ENCODE measurements at places on chromosomes 11 and 22.

- no peak for DNase-seq
Observed at GRCh38 chr22:31128156-31128555, 5.4 kb downstream of the INPP5J start.

DNA sequence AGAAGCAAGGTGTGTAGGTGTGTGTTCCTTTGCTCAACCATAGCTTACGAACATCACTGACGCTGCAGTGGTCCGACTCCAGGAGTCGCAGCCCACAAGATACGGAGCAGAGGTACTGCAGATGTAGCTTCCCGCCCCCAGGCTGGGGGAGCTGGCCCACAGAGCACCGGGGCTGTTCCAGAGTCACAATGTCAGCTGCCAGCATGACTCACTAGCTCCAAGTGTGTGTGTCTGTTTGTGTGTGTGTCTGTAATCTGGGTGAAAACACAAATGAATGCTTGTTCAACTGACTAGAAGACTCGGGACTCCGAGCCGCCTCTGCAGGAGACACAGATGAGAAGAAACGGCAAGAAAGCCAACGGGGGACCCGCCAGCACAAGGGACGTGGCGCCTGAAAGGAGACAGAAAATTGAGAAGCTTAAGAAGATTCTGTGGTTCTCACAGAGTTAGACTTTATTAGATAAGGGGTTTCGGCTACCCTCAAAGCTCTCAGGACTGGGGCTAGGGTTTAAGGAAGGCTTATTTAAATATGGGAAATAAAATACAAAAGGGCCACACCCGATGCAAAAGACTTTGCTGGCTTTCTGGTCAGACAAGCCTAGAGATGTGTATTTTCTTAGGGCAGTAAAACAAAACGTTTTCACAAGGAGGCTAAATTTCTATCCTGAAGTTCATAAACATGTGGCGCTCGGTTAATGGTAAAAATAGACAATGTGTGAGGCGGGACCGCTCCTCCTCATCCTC, 10.7 kb downstream of the VSIG10L2 start:
- no peak for DNase-seq

GRCh38 chr11:2580571-2581001, 119.2 kb downstream of the KCNQ1OT1 start:
- DNase-seq = no peak

GRCh38 chr22:29727131-29727523, 7.3 kb downstream of the CABP7 start:
- DNase-seq = no peak

DNA sequence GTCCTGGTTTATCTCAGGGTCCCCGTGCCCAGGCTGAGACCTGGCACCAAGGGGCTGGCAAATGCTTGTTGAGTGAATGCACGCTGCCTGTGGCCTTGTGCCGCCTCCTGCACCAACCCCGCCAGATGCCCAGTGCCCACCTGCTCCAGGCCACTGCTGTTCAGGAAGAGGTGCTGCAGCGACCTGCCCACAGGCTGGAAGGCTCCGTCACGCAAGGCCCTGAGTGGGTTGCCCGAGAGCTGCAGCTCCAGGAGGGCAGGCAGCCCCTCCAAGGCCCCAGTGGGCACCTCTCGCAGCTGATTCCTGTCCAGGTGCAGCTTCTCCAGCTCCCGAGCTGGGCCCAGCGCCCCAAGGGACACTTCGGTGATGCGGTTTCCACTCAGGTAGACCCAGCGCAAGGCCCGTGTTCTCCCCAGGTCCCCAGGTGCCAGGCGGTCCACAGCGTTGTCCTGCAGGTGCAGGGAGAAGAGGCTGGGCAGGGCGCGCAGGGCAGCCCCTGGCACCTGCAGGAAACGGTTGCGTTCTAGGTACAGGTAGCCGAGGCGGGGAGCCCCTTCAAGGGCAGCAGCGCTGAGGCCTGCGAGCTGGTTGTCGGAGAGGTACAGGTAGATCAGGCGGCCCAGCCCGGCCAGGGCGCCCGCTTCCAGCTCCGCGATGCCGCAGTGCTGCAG, 3.6 kb downstream of the CHADL start:
- DNase-seq = no peak

DNA sequence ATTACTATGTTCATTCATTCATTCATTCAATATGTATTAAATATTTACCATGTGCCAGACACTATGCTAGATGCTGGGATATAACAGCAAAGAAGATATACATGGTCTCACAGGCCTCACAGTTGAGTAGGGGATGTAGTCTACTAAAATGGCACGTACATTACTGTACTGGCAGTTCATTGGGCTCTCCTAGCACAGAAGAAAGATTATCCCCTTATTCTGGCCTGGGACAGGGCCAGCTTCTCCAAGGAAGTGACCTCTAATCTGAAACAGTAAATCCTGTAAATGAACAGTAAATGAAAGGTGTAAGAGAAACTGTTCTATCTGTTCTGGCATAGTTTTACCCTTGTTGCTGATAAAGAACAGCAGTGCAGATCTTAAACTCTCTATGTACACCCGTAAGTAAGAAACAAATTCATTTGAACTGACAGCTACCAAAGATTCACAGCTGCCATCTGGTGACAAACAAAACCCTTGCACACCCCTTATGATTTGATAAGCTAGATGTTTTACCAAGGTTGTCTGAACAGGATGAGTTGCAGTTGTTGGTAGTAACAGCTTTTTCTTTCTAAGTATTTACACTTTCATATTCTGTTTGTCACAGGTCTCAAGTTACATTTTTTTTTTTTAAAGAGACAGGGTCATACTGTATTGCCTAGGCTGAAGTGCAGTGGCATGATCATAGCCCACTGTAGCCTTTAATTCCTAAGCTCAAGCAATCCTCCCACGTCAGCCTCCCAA, 263.1 kb downstream of the TMEM135 start:
- DNase-seq = no peak

GRCh38 chr22:46848197-46848596, 85.7 kb downstream of the TBC1D22A start:
- DNase-seq = no peak

DNA sequence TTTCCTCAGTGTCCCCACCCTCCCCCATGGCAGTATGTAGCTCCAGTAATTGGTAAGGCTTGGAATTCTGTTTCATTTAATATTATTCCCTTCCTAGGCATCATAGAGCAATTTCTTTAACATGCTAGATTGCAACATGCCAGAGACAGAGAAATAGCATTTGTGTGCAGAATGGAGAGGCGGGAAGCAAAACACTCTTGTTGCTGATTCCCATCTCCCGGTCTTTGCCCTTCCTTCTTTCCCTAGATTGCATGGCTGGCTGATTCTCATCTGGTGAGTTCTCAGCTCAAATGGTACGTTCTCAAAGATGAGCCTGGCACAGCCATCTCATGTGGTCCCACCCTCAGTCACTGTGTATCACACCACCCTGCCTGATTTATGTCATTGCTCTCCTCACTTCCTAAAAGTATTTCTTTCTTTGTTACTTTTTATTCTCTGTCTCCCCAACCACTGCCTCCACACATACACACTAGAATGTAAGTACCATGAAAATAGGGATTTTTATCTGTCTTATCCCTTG, 66.9 kb downstream of the ARFGAP2 start:
- DNase-seq = no peak

GRCh38 chr11:83639995-83640758, 354.0 kb upstream of the CCDC90B start:
- DNase-seq = no peak

GRCh38 chr11:45089676-45090499, 56.6 kb upstream of the PRDM11 start:
- DNase-seq = no peak

- DNase-seq = peak; percentile 25
Observed at GRCh38 chr11:86193297-86194095, 51.1 kb upstream of the EED start.

GRCh38 chr11:11973361-11973800, 35.0 kb downstream of the DKK3 start:
- no peak for DNase-seq

- DNase-seq = no peak
Observed at GRCh38 chr11:35347921-35348331, 71.4 kb downstream of the SLC1A2 start.

- no peak for DNase-seq
Observed at GRCh38 chr11:17767301-17767885, 32.8 kb downstream of the KCNC1 start.

GRCh38 chr11:78907636-78908035, 333.0 kb upstream of the NARS2 start:
- no peak for DNase-seq

DNA sequence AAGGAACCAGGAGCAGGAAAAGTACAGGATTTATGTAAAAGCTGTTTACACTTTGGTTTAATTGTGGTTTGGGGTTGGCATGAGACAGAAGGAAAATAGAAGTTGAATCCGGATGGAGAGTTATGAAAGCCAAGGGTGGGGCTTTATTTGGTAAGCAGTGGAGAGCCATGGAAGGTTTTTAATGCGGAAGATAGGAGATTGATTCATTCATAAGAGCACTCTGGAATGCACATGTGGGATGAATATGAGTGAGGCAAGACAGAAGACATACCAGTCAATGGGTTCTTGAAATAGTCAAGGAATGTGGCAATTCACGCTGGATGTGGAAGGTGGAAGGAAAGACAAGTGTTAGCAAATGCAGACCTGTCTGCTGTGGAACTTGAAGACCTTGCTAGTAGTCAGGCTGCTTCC, 9.3 kb upstream of the GLB1L3 start:
- no peak for DNase-seq

DNA sequence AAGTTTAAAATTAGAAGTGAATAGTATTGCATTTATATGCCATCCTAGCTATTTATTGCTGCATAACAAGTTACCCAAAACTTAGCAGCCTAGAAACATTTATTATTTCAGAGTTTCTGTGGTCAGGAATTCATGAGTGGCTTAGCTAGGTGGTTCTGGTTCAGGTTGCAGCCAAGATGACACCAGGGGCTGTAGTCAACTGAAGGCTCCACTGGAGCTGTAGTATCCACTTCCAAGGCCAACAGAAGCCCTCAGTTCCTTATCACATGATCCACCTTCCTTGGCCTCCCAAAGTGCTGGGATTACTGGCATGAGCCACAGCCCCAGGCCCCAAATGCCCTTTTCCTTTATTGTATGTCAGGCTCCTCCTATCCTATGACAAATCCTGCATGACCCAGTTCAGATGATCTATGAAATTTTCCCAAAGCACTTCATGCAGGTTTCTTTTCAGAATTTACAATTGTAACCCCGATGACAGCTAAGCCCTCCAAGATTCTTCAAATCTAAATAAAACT, 6.1 kb upstream of the ALG8 start:
- no peak for DNase-seq

DNA sequence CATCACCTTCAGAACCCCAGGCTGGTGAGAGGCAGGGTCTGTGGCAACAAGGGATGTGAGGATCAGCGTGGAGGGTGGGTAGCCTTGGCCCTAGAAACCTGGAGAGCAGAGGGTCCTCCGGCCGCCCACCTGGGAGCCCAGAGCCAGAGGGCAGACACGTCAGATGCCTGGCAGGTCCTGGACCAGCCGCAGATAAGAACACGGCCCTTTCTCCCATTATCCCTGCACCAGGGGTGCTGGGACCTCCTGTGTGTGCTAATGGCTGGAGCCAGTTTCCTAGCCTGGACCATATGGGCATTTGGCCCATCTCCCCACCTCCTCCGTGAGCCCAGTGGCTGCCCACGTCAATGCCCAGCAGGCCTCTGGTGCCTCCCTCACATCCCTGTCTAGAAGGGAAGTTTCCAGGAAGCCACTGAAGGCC, 88.4 kb downstream of the MORC2 start:
- DNase-seq = no peak

DNA sequence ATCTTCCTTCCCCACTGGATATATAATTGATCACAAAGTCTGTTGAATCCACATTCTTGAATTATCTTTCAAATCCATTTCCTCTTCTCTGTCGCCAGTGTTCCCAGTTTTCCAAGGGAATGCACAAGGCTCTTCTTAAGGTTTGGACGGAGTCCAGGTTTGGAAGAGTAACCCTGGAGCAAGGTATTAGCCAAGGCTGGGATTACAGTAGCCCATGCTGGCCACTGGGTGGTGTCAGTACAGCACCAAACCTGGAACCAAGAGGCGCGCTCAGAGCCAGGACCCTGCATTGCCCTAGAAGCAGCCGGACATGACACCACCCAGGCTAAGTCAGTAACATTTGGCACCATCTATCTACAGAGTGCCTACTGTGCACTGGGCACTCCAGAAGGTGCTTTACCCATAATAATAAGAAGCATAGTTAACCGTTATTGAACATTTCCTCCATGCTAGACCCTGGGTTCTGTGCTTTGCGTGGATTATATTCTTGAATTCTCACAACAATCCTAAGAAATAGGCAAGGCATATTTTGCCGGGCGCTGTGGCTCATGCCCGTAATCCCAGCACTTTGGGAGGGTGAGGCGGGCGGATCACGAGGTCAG, 48.0 kb upstream of the CLPB start:
- DNase-seq = peak; percentile 28

DNA sequence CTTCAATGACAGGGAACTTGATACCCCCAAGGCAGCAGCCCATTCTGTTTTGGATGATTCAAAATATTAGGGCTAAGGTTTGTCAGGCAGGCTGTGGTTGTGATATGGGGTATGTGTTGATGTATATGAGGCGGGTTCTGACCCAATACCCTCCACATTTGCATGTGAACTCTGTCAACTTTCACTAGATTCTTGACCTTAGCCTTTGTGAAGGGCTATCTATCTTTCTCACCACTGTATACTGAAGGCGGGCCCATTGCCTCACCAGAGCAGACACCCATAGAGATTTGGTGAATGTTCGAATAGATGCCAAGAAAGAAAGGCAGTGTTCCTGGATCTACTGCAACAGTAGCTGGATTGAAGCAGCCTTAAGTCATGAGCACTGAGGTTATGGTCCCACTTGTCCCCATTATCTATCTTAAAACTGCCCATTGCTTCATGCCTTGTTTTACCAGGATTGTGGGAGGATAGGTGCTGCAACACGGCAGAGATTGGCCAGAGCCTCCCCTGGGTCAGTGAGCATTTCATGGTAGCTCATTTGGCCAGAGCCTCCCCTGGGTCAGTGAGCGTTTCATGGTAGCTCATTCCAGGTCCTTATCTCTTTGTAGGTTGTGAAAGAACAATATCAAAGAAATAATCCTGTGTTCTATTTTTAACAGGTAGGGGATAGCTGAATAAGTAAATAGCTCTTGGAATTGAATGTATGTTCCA, 399.6 kb downstream of the TMEM135 start:
- DNase-seq = no peak

DNA sequence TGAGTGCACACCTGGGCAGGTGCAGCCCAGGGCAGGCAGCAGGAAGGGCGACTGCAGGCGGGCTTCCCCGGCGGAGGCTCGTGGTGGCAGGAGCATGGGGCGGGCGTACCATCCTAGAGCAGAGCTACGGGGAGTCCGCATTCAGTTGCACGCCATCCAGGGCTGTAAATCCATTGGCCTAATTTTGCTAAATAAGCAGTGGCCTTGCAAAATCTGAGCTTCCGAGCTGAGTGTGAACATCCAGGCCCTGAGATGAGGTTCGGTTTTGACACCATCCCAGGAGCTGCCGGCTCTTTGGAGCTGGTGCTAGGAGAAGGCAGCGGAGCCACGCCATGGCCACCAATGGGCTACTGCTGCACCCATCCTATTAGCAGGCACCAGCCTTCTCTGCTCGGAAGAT, 664.8 kb downstream of the BRD1 start:
- no peak for DNase-seq

GRCh38 chr11:15144347-15144746, 29.6 kb downstream of the INSC start:
- DNase-seq = no peak

GRCh38 chr22:26957897-26958296, 300.5 kb downstream of the MIAT start:
- no peak for DNase-seq
